ENCODE measurements at places on chromosomes 4 and X. TPM values are rescaled to one million over a fixed set of nuclear protein-coding genes. Genes with fewer than 3 reads are reported as not detected.
A peak's percentile ranks its signal among the peaks of the same experiment; 100 is the strongest.

GRCh38 chr4:3485011-3485791, 22.1 kb downstream of the DOK7 start:
- no peak for DNase-seq

- no peak for DNase-seq
Measured at GRCh38 chr4:122050841-122051240, 99.0 kb upstream of the TRPC3 start.

DNA sequence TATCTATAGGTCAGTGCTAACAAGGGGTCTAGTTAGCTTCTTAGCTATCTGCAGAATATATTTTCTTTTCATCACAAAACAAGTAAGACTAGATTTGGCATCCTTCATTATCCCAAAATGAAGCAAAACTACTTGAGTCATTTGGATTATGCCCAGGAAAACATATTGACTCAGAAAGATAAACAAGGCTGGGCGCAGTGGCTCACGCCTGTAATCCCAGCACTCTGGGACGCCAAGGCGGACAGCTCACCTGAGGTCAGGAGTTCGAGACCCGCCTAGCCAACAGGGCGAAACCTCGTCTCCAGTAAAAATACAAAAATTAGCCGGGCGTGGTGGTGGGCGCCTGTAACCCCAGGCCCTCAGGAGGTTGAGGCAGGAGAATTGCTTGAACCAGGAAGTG, 18.0 kb upstream of the MND1 start:
- no peak for DNase-seq

DNA sequence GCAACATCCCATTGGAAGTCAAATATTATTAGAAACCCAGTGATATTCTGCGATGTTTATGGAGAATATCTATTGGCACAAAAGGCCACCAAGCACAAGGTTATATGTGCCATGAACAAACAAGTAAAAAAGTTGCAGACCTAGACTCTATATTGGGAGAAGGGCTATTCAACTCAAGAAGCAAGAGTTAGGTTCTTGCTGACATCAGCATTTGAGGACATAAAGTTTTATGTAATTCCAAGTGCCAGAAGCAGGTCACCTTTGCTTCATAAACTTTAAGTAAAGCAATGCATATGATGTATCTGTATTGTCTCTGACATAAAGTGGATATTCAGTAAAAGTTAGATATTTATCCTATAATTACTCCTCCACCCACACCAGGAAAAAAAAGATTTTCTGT, 71.1 kb downstream of the MAGEB10 start:
- no peak for DNase-seq

GRCh38 chr4:67886281-67886680, 2.5 kb upstream of the TMPRSS11D start:
- DNase-seq = no peak

GRCh38 chrX:8684201-8684965, 47.6 kb downstream of the ANOS1 start:
- DNase-seq = no peak

GRCh38 chr4:6366581-6366980, 96.9 kb downstream of the WFS1 start:
- DNase-seq = no peak

- no peak for DNase-seq
Measured at GRCh38 chr4:177008836-177009501, 216.2 kb upstream of the VEGFC start.

DNA sequence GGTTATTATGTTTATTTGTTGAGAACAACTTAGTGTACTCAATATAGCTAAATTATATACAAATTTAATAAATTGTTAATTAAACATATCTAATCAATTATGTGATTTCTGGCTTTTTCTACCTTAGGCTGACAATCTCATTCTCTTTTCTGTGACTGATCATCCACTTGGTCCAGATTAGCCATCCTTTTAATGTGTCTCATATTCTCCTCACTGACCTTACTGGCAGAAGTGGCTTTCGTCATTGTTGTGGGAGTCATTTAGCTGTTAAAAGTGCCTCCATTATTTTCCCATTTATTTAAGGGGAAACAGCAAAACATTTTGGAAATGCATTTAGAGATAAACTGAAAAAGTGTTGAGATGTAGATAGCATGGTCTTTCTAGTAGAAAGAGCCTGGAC, 172.2 kb downstream of the CCSER1 start:
- no peak for DNase-seq

DNA sequence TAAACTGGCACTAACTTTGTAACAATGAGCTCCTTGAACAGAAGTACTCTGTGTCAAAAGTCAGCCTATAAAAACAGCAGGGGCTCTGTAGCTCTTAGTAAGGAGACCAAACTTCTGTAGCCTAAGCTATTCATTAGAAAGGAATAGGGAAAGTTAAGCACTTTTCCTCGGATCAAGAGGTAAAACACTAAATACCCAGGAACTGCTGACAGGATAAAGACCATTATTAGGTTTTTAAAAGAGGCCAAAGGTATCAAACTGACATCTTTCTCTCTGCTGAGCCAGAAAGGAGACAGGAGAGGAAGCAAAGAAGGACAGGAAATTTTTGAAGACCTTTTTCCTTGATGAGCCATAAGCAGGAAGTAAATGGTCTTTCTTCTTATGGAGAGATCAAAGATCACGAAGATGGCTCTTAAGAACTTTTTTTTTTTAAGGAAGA, 31.9 kb downstream of the ANAPC10 start:
- no peak for DNase-seq

GRCh38 chr4:76373919-76374552, 46.9 kb downstream of the CCDC158 start:
- no peak for DNase-seq

- DNase-seq = peak; percentile 53
Measured at GRCh38 chr4:184237612-184238011, 19.9 kb upstream of the ENPP6 start.

- peak; percentile 21 for DNase-seq
Measured at GRCh38 chrX:129932016-129932820, 26.3 kb downstream of the UTP14A start.

DNA sequence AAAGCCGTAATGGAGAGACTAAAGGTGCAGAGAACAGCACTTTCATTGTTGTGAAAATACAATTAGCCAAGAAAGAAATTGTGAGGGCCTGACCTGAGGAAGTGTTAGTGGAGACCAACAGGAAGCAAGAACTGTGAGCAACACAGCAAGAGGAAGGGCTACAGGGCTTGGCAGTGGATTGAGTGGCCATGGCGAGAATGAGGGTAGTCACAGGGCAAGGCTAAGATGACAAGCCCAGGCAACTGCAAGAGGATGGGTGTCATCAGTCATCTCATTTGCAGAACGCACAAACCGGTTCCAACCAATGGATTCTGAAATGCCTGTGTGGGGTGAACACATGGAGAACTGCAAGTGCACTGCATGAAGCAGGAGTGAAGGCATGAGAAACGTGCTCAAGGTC, 3.6 kb downstream of the SLC10A6 start:
- DNase-seq = no peak

- DNase-seq = no peak
Measured at GRCh38 chrX:114058988-114059418, 524.9 kb upstream of the HTR2C start.

DNA sequence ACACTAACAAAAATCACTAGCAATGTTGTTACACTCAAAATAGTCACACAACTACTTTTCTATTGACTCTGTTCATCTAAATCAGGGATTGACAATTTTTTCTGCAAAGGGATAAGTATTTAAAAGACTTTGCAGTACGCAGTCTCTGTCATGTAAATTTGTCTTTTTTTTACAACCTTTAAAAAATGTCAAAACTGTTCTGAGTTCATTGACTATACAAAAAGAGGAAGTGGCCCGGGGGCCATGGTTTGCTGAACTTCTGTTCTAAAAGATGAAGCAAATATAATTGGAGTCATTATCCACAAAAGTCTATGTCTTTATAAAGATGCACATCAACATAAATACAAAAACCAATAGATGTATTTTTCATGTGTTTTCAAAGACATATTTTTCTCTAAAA, 1310.3 kb downstream of the RPA4 start:
- DNase-seq = no peak

- DNase-seq = no peak
Measured at GRCh38 chr4:108833046-108833445, 70.2 kb upstream of the ETNPPL start.

- DNase-seq = no peak
Measured at GRCh38 chr4:95517576-95518345, 31.0 kb downstream of the UNC5C start.

- no peak for DNase-seq
Measured at GRCh38 chrX:105753411-105753810, 68.9 kb upstream of the NRK start.

GRCh38 chr4:154616731-154617130, 4.3 kb upstream of the FGG start:
- peak; percentile 6 for DNase-seq

DNA sequence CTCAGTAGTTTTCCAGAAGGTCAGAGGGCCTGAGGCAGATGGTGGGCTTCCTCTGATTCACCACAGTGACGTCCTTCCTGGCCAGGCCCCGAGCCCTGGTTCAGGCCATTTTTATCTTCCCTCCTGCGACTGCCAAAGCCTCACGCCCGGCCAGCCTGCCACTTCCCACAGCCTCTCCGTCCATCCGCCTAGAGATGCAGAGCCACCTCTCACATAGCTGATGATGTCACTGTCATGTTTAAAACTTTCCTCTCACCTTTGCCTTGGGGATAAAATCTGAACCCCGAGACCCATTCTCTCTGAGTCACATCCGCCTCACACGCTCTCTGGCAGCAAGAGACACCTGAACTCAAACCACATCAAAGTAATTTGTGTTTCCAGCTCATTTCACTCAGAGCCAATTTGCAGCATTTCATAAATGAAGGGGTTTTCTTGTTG, 175.3 kb downstream of the QDPR start:
- DNase-seq = no peak

GRCh38 chrX:118116713-118117550, at the start of gene KLHL13:
Gene KLHL13, minus strand, starts transcription at chrX:118116810. Its CDS starts 88,337 bp downstream, at chrX:118028473.
- DNase-seq = peak; percentile 35

GRCh38 chr4:6886886-6887285, 22.7 kb upstream of the TBC1D14 start:
- DNase-seq = no peak

DNA sequence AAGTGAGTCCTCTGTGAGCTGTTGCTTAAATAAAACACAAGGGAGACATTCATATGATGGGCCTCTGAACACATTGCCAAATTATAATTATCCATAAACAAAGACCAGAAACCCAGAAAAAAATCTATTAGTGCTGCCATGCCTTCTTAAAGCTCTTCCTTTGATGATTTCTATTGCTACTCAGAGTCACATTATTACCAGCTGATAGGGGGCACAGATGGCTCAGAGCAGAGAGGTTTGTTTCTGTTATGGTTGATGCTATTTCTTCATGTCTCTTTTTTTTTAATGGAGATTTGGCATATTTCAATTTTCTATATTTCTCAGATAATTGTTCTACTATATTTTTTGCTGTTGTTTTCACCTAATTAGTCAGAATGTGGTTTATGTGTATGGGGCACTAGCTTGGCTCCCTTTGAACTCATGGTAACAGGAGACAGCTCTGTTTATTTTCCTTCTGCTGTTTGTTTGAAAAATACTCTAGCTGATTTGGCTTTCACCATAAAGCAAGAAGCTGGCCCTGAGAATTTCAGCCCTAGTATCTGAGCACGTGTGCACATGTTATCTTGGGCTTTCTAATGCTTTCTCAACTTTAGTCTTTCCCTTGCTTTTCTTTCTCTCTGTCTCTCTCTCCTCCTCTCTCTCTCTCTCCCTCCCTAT, 568.8 kb downstream of the PPARGC1A start:
- no peak for DNase-seq

- DNase-seq = no peak
Measured at GRCh38 chr4:139247241-139247640, 32.8 kb downstream of the MGARP start.

DNA sequence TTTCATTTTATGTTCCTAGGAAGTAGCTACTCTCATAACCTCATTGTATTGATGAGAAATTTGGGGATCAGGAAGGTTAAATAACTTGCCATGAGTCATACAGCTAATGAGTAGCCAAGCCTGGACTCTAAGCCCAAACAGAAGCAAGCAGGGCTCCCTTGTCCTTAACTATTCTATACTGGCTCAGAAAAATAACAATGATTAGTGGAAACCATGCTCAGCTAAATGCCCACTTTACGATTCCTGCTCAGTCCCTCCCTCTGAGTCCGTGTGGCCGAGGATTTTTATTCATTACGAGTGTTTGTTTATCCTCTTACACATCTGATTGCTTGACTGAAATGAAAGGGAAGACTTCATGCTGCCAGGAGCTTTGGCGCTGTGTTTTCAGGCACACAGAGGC, 100.9 kb downstream of the SLC34A2 start:
- no peak for DNase-seq

GRCh38 chr4:165331823-165332222, 4.4 kb downstream of the MSMO1 start:
- no peak for DNase-seq

- DNase-seq = no peak
Measured at GRCh38 chrX:71225009-71225408, 2.0 kb downstream of the GJB1 start.

- no peak for DNase-seq
Measured at GRCh38 chr4:121668368-121669162, 28.2 kb downstream of the ANXA5 start.

- DNase-seq = no peak
Measured at GRCh38 chrX:148534291-148534690, 33.9 kb downstream of the AFF2 start.

DNA sequence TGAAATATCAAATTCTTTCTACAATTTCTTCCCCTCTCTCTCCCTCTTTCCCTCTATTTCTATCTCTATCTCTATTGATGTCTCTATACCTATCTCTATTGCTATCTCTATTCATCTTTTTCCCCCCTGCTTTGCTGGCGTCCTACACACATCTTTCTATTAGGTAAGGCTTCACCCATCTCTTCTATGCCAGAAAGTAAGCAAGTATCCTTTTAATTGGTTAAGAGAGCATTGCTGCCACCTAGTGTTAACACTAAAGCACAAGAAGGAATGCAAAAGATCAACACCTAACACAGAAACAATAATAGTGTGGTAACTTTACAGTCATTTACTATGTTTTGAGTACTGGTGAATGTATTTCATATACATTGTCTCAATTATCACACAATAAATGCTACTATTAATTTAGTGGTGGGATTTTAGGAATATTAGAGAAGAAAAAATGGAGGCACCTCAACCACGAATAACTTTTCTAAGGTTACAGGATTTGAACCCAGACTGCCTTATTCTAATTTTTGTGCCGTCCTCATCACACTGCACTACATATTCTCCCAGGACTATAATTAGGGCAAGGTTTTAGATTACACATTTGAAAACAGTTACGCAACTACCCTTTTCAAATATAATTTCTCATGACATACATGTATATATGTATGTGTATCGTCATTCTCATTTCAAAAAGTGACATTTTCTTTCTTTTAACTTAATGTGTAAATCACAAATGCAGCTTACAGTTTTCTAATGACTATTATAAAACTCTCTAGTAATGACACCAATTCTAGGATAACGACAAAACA, 3.7 kb upstream of the C4orf36 start:
- no peak for DNase-seq

The GAR1 gene
- 9.5 TPM for total RNA-seq

The GPR34 gene
- total RNA-seq = 0.68 TPM

The PRDM8 gene
- total RNA-seq = 6.2 TPM

The TEX11 gene
- not detected for total RNA-seq

The ARHGAP24 gene
- 1.7 TPM for total RNA-seq

The TDO2 gene
- not detected for total RNA-seq

The ARR3 gene
- total RNA-seq = not detected

The SGCB gene
- total RNA-seq = 1.6 TPM

The PTCHD1 gene
- total RNA-seq = not detected

The SOX3 gene
- total RNA-seq = not detected

The CXCL1 gene
- total RNA-seq = not detected

The HTR2C gene
- not detected for total RNA-seq

The HTN1 gene
- not detected for total RNA-seq

The SMIM31 gene
- not detected for total RNA-seq

The PALLD gene
- total RNA-seq = 25.4 TPM

The PSAPL1 gene
- total RNA-seq = not detected

Measured in natural killer cell (primary cell).